ENCODE measurements at places on chromosomes 3 and 15.

GRCh38 chr15:70217226-70218160, 119.8 kb upstream of the TLE3 start:
- DNase-seq: no peak

DNA sequence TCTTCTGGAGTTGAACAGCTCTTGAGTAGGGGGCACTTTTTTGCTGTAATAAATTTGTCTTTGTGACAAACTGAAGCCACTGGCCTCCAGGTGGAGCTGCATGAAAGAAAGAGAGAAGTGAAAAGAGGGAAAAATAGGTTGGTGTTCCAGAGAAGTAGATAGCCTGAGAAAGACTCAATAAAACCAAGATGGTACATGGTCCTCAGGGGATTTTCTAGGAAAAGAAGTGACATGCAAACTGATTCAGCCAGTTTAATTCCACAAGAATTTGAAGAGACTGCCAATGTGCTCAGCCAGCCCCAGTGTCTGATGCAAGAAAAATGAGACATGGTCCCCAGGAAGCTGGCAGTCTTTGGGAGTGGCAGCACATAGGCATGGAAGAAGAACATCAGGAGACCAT, 152.7 kb downstream of the CD47 start:
- no peak for DNase-seq

- DNase-seq: no peak
Measured at GRCh38 chr3:90091549-90091948, 984.1 kb downstream of the EPHA3 start.

DNA sequence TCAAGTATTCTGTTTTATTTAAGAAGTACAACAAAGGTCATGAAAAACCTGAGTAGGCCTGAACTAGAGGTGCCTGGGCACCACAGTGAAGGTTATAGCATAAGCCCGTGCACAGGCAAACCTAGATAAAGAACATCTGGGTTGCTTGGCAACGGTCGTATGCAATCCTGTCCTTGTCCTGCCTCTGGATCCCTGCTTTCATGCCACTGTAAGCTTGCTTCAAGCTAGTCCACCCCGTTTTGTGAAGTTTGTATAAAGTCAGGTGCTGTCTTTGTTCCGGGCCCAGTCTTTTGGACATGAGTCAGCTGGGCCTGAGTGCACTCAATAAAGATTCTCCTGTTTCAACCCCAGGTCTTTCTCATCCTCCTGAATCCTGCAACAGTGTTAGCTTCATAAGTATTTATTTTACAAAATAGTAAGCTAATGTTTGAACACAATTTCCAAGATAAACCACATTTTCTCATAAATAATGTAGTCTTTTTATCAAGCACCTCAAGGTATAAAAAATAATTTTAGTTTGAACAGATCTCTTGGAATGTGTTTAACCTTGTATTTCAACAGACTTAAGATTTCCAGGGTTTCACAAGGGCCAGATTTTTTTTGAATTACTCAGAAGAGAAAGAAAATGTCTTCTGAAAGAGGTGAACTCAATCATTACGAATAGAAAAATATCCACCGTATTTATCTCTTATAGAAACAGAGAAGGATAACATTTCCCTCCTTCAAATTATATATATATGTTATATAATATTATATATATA, 14.3 kb upstream of the SLC9C1 start:
- no peak for DNase-seq

DNA sequence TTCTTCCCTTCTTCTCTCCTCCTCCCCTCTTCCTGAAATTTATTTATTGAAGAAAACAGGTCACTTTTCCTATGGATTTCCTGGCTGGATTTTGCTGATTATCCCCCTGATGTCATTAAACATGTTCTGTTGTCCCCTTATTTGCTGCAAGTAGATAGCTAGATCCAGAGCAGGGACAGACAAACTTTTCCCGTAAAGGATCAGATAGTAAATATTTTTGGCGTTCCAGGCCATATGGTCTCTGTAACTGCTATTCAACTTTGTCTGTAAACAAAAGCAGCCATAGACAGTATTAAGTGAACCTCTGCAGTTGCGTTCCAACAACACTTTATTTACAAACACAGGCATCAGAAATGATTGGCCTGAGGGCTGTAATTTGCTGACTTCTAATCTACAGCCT, 241.3 kb downstream of the NEK10 start:
- no peak for DNase-seq

DNA sequence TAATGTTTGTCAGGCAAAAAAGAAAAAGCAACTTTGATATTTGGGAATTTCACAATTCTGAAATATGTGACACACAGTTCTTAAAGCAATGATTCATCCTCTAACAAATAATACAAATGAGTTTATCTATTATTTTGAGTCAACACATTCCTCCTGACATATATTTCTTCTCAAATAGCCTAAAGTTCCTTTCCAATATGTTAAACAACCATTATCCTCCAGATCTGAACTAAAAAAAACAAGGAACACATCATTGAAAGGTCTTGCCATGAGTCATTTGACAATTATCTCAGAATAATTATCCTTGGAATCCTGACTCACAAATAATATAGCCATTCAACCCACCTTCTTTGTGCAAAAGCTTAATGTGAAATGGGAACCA, 208.7 kb upstream of the CDIN1 start:
- no peak for DNase-seq

DNA sequence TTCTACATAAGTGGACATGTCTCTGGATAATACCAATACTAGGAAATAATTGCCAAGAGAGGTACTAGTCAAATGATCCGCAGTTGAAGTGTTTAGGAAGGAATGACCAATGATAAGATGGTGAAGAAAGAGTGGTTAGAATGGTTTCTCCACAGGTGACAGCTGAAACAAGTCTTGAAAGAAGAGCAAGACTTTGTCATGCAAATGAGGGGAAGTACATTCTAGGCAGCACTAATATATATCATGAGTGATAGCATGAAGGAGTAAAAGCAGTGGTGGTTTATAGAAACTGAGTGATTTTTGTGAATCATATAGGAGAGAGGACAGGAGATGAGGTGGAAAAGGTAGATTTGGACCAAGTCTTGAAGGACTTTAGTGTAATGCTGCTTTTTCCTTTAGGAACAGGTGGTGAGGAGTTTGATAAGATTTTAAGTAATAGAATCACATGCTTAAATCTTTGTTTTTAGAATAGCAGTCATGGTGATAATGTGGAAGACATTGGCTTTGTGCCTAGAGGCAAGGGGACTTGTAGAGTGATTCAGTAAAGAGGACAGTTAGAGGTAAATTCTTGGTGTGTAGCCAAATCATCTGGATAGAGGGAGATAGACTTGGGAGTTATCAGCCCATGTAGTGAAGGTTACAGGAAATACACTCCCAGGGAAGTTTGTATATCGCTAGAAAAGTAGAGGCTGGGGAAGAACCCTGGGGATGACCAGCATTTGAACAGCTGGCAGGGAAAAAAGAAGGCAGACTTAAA, 31.9 kb downstream of the SLMAP start:
- DNase-seq: no peak

DNA sequence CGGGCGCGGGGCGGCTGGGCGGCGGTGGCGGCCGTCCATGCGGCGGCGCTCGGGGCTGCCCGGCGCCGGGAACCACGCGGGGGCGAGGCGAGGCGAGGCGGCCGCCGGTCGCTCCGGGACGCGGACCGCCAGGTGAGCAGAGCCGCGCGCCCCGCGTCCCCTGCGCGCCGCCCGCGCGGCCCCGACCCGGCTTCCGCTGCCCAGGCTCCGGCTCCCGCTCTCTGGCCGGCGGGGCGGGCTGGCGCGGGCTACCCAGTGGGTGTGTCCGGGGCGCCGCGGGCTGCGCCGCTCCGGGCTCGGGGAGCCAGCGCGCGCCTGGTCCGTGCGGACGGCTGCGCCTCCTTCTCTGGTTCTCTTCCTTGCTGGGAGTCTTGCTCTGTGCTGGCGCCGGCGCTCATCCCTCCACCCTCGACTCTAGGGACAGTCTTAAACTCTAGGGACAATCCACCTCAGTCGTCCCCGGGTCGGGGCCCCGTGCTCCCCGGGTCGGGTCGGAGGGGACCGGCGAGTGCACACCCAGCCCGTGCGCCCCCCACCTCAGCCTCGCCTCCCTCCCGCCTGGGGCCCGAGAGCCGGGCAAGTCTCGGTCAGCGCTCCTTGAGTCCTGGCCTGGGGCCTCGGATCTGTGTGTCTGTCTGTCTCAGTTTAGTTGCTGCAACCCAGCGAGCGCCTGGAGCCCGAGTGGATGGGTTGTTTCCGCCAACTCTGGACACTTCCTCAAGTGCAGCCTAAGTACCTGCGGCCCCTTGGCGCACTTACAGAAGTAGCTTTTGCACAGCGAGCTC, 488 bp downstream of the THSD4 start:
- peak; percentile 35 for DNase-seq

DNA sequence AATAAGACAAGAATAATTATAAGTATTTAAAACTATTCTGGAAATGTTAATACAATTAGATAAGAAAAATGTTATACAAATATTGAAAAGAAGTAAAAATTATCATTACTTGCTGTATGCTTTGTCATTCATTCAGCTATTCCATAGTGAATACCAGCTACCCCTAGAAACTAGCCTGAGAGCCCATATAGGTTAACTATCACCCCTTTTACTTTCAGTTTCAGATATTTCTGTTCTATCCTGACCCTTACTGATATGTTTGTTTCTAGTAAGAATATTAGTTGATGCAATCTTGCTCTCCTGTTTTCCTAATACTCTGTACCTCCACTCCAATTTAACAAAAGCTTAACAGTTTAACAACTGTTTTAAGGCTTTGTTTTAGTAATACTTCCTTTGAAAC, 31.6 kb downstream of the FAM227B start:
- no peak for DNase-seq

- no peak for DNase-seq
Measured at GRCh38 chr3:5036858-5037257, 57.6 kb downstream of the BHLHE40 start.

All from mesothelial cell of epicardium (in vitro differentiated cells).